Kidney (tissue), 22 donors: ENCODE measurements at places on chromosomes 12 and 14. TPM values are rescaled to one million over a fixed set of nuclear protein-coding genes. Genes with fewer than 3 reads are reported as not detected.

SLC2A3 gene
- total RNA-seq, result 40.4 TPM

SIX6 gene
- total RNA-seq, result not detected

TCL1B gene
- not detected for total RNA-seq

INHBE gene
- 0.19 TPM for total RNA-seq

RNF212B gene
- not detected for total RNA-seq

SMIM41 gene
- 0.31 TPM for total RNA-seq

SLC7A7 gene
- total RNA-seq, result 26.6 TPM

ADGRD1 gene
- 6.7 TPM for total RNA-seq

CISTR gene
- not detected for total RNA-seq

LAG3 gene
- total RNA-seq, result 1.3 TPM

KLRK1 gene
- total RNA-seq, result 5.2 TPM

RHNO1 gene
- 17.2 TPM for total RNA-seq

DNA sequence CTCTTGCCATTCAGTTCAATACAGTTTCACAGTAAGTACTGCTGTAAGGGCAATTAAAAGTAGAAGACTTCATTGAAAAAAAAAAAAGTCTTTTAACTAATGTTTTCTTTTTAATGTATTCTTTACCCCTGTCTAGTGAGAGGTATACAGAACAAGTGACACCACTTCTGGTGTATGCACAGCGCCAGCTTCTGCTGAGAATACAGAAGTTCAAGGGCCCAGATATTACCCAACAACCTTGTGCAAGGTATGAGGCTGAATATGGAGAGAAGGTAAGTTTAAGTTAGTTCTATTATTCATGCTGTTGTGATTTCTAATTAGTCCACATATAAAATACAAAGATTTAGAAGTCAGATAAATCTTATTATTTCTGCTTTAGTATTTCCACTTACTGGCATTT is 168.7 kb downstream of the CFAP54 start:
- no peak overlapping the region for H3K27ac ChIP-seq
- H3K36me3 ChIP-seq, result no peaks in the 10 kb centered on the region
- no peak overlapping the region for H3K4me3 ChIP-seq
- H3K4me1 ChIP-seq, result no peaks in the 10 kb centered on the region

DNA sequence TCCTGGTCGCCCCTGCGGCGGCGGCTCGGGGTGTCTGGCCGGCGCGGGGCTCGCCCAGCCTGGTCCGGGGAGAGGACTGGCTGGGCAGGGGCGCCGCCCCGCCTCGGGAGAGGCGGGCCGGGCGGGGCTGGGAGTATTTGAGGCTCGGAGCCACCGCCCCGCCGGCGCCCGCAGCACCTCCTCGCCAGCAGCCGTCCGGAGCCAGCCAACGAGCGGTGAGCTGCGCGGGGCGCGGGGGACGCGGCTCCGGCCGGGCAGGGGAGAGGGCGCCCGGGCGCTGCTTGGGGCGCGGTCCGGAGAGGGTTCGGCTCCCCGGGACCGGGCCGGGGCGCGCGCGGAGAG is at the start of gene LGALS3:
Gene LGALS3, plus strand, starts transcription at position 167 of the 342 bp plus-strand sequence. CDS start 8,122 bp downstream, outside the sequence.
- peak within 1 kb of the TSS; percentile 75 for H3K27ac ChIP-seq
- H3K27me3 ChIP-seq, result no peaks in the 10 kb centered on the region
- peaks cover 4% of the 10 kb centered on the region for H3K4me1 ChIP-seq
- H3K36me3 ChIP-seq, result no peaks in the 10 kb centered on the region

DNA sequence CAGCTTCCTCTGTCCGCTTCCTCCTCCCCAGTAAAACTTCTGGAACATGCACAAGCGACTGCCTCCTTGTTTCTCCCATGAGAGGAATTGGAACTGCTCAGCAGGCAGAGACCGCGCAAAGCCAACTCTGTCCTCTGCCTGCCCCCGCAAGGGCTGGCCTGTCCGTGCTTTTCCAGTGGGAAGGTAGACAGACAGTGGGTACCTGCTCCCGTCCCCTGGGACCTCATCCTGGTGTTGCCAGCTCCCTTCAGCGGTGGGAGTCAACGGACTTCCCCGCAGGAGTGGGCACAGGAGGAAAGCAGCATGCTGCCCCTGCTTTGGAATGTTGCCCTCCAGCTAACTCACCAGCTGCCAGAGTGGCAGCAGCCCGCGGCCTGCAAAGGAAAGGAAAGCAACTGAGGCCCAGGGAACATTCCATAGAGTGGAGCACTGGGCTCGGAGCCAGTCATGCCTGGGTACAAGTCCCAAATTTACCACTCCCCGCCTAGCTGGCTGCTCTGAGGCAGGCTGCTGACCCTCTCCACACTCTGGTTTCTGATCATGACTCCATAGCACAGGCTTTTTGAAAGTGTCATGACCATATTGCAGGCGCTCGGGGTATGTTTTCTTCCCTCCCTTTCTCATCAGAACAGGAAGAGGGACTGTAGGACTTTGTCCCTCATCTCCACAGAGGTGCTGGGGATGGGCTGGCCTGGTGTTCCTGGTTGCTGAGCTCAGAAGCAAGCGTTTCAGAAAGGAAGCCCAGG is 89.2 kb upstream of the CLMN start:
- no peak for DNase-seq
- no peaks in the 10 kb centered on the region for H3K27me3 ChIP-seq
- H3K36me3 ChIP-seq, result no peaks in the 10 kb centered on the region

DNA sequence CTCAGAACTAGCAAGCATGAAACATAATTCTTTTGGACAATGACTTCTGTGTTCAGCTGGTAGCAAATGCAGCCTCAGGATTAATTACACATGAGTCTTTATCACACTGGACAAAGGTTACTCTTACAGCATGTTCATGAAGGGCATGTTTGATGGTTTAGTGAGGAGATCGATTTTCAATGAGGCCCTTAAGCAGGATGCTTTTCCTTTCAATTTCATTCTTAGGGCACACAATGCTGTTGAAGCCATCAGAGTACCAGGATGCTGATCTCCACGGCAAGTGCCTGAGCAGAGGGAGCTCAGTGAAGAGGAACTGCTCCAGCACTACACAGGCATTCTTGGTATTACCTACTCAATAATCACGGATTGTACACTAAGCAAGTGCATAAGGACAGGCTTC is 542.0 kb downstream of the SNAPC1 start:
- no peaks in the 10 kb centered on the region for H3K4me1 ChIP-seq
- no peak overlapping the region for H3K4me3 ChIP-seq
- H3K27ac ChIP-seq, result no peak overlapping the region
- no peak for DNase-seq
- H3K27me3 ChIP-seq, result no peaks in the 10 kb centered on the region

- no peaks in the 10 kb centered on the region for H3K4me1 ChIP-seq
- H3K27ac ChIP-seq, result no peak overlapping the region
- no peaks in the 10 kb centered on the region for H3K27me3 ChIP-seq
- no peak overlapping the region for H3K4me3 ChIP-seq
- no peaks in the 10 kb centered on the region for H3K36me3 ChIP-seq
Observed at GRCh38 chr12:60257063-60257462, 661.2 kb downstream of the SLC16A7 start.

DNA sequence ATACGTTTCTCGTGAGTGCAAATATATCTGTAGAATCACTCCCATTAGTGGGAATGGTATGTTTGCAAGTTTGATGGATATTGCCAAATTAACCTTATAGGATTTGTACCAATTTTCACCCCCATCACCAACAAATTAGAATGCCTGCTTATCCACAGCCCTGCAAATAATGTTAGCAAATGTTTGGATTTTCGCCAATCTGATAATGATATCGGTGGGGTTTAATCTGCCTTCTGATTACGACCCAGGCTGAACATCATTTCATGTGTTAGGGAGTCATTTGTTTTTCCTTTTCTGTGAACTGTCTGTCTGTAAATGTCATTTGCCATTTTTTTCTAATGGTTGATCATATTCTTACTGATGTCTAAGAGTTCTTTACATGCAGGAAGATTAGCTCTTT is 4.1 kb upstream of the DAZAP2 start:
- no peak for DNase-seq
- H3K27ac ChIP-seq, result no peak overlapping the region
- H3K4me1 ChIP-seq, result peaks cover 2% of the 10 kb centered on the region
- H3K27me3 ChIP-seq, result no peaks in the 10 kb centered on the region
- H3K36me3 ChIP-seq, result no peaks in the 10 kb centered on the region

GRCh38 chr14:33972583-33973081 is 21.8 kb upstream of the EGLN3 start:
- no peak for DNase-seq
- no peak overlapping the region for H3K27ac ChIP-seq
- H3K27me3 ChIP-seq, result no peaks in the 10 kb centered on the region

GRCh38 chr14:68766299-68767247 is 26.3 kb downstream of the ZFP36L1 start:
- no peak overlapping the region for H3K27ac ChIP-seq
- no peak for DNase-seq
- H3K4me1 ChIP-seq, result peaks cover 7% of the 10 kb centered on the region
- no peaks in the 10 kb centered on the region for H3K36me3 ChIP-seq

DNA sequence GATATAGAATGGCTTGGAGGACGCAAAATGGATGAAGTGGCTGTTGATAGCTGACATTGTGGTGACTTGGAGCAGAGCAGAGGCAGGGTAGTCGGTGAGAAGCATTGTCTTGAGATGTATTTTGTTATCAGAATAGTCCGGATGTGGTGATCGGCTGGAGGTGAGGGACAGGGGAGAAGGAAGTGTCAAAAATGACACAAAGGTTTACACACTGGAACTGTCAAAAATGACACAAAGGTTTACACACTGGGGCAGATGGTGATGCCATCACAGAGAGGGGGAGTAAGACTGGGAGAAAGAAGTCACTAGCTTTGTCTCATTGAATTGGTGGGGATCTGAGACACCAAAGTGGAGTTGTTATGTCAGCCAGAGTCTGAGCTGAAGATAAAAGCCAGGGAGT is 30.1 kb downstream of the CDKL1 start:
- H3K4me1 ChIP-seq, result no peaks in the 10 kb centered on the region
- H3K36me3 ChIP-seq, result no peaks in the 10 kb centered on the region

GRCh38 chr14:95287176-95287754 is 32.4 kb downstream of the CLMN start:
- H3K4me1 ChIP-seq, result no peaks in the 10 kb centered on the region
- DNase-seq, result no peak
- H3K27ac ChIP-seq, result no peak overlapping the region
- no peak overlapping the region for H3K4me3 ChIP-seq
- no peaks in the 10 kb centered on the region for H3K27me3 ChIP-seq
- no peaks in the 10 kb centered on the region for H3K36me3 ChIP-seq

GRCh38 chr12:128820723-128821432 is 2.9 kb downstream of the SLC15A4 start:
- H3K4me1 ChIP-seq, result no peaks in the 10 kb centered on the region
- no peak for DNase-seq
- H3K27me3 ChIP-seq, result no peaks in the 10 kb centered on the region

GRCh38 chr14:105150026-105150367 is 18.6 kb downstream of the JAG2 start:
- H3K4me3 ChIP-seq, result no peak overlapping the region
- H3K36me3 ChIP-seq, result no peaks in the 10 kb centered on the region
- H3K27me3 ChIP-seq, result no peaks in the 10 kb centered on the region
- H3K27ac ChIP-seq, result no peak overlapping the region
- H3K4me1 ChIP-seq, result no peaks in the 10 kb centered on the region

DNA sequence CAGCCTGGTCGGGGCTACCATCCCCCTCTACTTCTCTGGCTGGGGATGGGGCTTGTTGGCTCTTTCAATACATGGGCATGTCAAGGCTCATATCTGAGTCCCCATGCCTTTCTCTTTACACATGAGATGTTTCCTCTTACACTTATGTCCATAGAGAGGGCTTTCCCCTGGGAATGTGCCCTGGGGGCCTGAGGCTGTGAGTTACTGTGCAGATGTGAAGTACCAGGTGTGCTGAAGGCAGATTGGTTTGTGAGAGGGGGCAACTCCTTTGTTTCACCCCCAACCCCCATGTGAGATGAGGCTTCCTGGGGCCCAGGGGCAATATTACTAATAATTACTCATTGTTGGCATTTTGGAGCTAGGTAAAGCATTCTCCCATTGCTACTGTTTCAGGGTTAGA is 32.8 kb downstream of the NRXN3 start:
- DNase-seq, result no peak
- no peak overlapping the region for H3K27ac ChIP-seq
- H3K36me3 ChIP-seq, result no peaks in the 10 kb centered on the region
- no peaks in the 10 kb centered on the region for H3K27me3 ChIP-seq

GRCh38 chr12:24931666-24932405 is 17.1 kb downstream of the BCAT1 start:
- no peaks in the 10 kb centered on the region for H3K27me3 ChIP-seq
- H3K4me1 ChIP-seq, result no peaks in the 10 kb centered on the region
- no peak overlapping the region for H3K27ac ChIP-seq
- H3K36me3 ChIP-seq, result no peaks in the 10 kb centered on the region
- DNase-seq, result no peak

GRCh38 chr12:118271183-118271582 is 101.5 kb downstream of the TAOK3 start:
- no peak overlapping the region for H3K27ac ChIP-seq
- H3K4me1 ChIP-seq, result no peaks in the 10 kb centered on the region
- no peaks in the 10 kb centered on the region for H3K36me3 ChIP-seq
- no peaks in the 10 kb centered on the region for H3K27me3 ChIP-seq

DNA sequence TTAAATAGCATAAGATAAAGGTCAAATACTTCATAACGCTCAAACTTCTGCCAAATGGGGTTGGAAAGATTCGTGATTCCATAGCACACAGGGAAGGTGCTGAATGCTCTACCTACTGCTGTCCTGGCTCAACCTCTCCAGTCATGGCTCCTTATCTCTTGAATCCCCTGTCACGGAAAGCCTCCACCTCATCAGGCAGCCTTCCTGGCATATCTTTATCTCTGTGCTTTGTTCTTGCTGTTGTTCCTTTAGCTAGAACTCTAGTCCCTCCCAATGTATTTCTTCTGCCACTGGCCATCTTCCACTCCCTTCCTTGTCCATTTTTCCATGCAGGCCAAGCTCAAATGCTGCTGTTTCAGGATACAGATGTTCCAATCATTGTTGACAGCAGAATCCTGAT is 26.9 kb upstream of the TUNAR start:
- no peaks in the 10 kb centered on the region for H3K36me3 ChIP-seq
- no peak for DNase-seq
- no peaks in the 10 kb centered on the region for H3K4me1 ChIP-seq
- no peaks in the 10 kb centered on the region for H3K27me3 ChIP-seq
- H3K4me3 ChIP-seq, result no peak overlapping the region

DNA sequence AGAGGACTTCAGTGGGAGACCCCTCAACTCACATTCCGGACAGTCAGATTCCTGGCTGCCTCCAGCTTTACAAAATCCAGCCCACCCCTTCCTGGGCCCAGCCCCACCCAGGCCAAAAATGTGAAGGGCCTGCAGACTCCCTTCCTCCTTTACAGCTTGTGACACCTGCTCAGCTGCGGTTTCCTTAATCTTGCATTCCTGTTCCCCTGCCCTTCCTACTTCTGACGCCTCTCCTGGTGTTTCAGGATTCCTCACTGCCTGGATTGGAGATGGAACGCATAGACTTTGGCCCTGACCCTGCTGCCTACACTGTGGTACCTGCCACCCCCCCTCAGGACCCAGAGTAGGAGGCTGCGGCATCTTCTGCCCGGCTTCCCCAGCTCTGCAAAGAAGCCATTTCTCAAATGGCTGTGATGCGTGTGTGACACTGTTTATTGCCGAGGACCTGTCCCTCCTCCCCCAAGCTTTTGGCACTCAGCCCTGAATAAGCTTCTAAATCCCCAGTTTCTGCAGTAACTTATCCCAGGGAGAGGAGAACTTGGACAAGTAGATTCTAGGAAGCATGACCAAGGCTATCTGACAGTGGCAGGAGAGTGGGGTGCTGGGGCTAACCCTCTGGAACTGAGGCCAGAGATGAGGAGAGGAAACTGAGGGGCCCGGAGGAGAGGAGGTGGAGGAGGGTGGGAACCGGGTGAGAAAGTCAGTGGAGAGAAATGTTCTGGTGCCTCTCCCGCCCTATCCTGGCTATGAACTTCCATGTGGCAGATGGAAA is 24.9 kb upstream of the BCDIN3D start:
- DNase-seq, result peak; percentile 59
- peaks cover 17% of the 10 kb centered on the region for H3K4me1 ChIP-seq
- H3K27me3 ChIP-seq, result no peaks in the 10 kb centered on the region
- no peak overlapping the region for H3K4me3 ChIP-seq
- no peaks in the 10 kb centered on the region for H3K36me3 ChIP-seq
- H3K27ac ChIP-seq, result no peak overlapping the region
